ENCODE measurements at places on chromosomes 2 and 18. TPM values are rescaled to one million over a fixed set of nuclear protein-coding genes. Genes with fewer than 3 reads are reported as not detected.

PSMA8 gene
- not detected for total RNA-seq

ECEL1 gene
- total RNA-seq = not detected

DSG1 gene
- total RNA-seq = not detected

BOLA3 gene
- total RNA-seq = 310 TPM

CHRND gene
- not detected for total RNA-seq

RUFY4 gene
- total RNA-seq = not detected

PUM2 gene
- total RNA-seq = 46.7 TPM

CDH2 gene
- 18.7 TPM for total RNA-seq

GALNT13 gene
- total RNA-seq = not detected

G6PC2 gene
- not detected for total RNA-seq

GPR39 gene
- total RNA-seq = 16.0 TPM

MBD5 gene
- total RNA-seq = 173 TPM

ABCB11 gene
- total RNA-seq = 0.18 TPM

DNA sequence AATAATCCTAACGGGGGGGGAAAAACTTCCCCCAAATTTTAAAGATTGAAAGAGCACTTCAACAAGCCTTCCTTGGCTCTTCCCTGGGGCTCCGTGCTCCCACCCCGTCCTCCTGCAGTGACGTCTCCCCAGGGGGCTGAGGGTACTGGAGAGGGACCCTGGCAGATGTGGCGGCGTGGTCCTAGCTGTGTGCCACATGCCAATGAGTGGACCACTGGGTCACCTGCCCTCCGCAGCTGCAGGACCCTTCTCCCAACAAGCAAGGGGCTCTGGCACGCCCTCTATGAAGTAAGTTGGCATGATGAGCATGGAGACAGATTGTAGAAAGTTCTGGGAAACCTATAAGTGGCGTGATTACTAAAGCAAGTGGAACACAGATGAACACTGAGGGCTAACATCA is 46.7 kb downstream of the PXDN start:
- H3K4me1 ChIP-seq = no peaks in the 10 kb centered on the region
- no peak overlapping the region for H3K27ac ChIP-seq
- no peaks in the 10 kb centered on the region for H3K27me3 ChIP-seq
- H3K4me3 ChIP-seq = no peak overlapping the region
- H3K36me3 ChIP-seq = no peaks in the 10 kb centered on the region

- H3K4me1 ChIP-seq = no peaks in the 10 kb centered on the region
- H3K27ac ChIP-seq = no peak overlapping the region
- DNase-seq = no peak
Observed at GRCh38 chr2:108364676-108365297, 13.0 kb upstream of the SULT1C4 start.

GRCh38 chr2:240455272-240455646 is 19.8 kb downstream of the GPC1 start:
- no peaks in the 10 kb centered on the region for H3K36me3 ChIP-seq
- peaks cover 50% of the 10 kb centered on the region for H3K27me3 ChIP-seq
- no peak overlapping the region for H3K27ac ChIP-seq

DNA sequence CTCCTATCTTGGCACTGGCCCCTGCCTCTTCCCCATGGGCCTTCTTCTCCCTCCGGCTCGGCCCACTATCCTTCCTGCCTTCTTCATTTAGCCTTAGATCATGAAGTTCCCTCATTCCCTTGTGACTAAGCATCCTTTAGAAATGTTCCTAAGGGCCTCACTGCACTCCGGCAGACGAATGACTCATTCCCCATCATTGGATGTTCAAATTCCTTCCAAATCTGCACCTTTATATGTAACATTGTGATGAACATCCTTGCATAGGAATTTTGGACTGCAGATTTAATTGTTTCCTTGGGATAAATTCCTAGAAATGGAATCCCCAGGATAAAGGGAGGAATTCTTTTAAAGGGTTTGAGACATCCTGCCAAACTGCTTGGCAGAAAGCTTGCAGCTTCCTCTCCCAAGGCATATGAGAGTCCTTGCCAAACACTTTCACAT is 19.0 kb downstream of the CRACDL start:
- no peaks in the 10 kb centered on the region for H3K36me3 ChIP-seq
- peaks cover 24% of the 10 kb centered on the region for H3K4me1 ChIP-seq
- DNase-seq = no peak
- no peak overlapping the region for H3K27ac ChIP-seq
- H3K4me3 ChIP-seq = no peak overlapping the region

DNA sequence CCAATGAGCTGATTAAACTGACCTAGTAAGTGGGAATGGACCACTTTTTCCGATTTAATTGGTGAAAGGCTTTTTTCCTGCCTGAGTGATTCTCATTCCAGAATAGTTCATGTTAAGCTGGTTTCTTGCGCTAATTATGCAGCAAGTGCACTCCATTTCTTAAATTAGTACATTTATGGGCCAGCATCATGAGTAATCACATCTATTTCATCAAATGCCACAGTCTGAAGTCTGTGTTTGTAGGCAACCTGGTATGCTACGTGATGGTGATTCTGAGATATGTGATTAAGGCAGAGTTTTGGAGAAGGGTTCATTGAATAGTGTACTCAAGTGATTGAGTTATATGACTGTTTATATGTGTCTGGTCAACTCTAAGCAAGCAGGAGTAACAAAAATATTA is 128.0 kb upstream of the BOD1L2 start:
- DNase-seq = no peak
- no peak overlapping the region for H3K4me3 ChIP-seq
- H3K36me3 ChIP-seq = peaks cover 20% of the 10 kb centered on the region
- no peaks in the 10 kb centered on the region for H3K27me3 ChIP-seq

DNA sequence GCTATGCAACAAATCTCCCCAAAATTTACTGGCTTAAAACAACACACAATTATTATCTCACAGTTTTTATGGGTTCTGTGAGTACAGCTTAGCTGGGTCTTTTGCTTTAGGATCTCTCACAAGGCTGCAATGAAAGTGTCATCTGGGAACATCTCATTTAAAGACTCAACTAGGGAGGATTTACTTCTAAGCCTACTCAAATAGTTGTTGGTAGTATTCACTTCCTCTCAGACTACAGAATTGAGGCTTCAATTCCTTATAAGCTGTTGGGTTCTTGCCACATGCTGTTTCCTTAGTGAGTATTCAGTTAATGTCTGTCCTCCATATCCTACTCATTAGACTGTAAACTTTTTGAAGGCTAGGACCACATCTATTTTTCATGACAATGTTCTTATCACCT is 72.3 kb downstream of the MDH1 start:
- H3K36me3 ChIP-seq = no peaks in the 10 kb centered on the region
- DNase-seq = no peak
- H3K27ac ChIP-seq = no peak overlapping the region
- H3K4me3 ChIP-seq = no peak overlapping the region

DNA sequence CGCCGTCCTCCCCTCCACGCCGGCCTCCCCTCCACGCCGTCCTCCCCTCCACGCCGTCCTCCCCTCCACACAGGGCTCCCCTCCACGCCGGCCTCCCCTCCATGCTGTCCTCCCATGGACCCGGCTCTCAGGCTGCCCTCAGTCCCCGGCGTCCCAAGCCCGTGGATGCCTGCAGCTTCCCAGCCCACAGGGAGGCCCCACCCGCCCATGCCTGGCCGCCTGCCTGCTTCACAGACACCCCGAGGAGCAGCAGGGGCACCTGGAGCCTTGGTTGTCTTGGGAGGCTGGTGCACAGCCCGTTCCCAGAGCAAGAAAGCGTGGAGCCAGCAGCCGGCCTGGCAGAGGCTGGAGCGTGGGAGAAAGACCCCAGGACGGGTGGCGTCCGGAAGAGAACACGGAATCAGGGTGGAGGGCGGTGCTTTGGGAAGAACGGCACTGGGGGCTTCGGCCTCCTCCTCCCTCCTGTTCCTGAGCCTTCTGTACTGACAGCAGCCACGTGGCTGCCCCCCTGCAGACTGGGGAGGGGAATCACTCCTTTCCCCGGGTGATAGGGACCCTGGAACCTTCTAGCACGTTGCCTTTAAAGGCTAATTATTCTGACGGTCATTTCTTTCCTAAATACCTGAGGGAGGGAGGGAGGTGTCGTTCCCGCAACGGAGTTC is 26.2 kb upstream of the KCNG2 start:
- H3K4me3 ChIP-seq = no peak overlapping the region
- no peaks in the 10 kb centered on the region for H3K27me3 ChIP-seq
- H3K4me1 ChIP-seq = no peaks in the 10 kb centered on the region

DNA sequence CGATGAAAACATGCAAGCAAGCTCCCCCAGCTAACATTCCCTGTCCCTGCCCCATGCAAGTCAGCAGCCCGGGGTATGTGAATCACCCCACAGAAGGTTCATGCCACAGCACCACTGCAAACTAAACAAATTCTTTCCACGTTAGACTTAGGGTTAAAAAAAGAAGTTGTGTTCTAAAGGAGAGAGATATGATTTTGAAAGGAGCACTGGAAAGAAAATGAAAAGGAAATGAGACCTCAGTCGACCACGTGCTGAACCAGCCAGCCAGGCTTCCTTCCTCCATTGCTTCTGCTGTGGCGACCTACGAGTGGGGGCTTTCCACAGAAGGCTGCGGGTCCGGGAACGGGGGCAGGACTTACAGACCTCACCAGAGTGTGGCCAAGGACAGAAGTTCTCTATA is 52.0 kb downstream of the ARL4C start:
- peak overlapping the region; percentile 2 for H3K27ac ChIP-seq
- no peak for DNase-seq
- H3K27me3 ChIP-seq = no peaks in the 10 kb centered on the region
- no peaks in the 10 kb centered on the region for H3K4me1 ChIP-seq
- no peaks in the 10 kb centered on the region for H3K36me3 ChIP-seq
- no peak overlapping the region for H3K4me3 ChIP-seq

DNA sequence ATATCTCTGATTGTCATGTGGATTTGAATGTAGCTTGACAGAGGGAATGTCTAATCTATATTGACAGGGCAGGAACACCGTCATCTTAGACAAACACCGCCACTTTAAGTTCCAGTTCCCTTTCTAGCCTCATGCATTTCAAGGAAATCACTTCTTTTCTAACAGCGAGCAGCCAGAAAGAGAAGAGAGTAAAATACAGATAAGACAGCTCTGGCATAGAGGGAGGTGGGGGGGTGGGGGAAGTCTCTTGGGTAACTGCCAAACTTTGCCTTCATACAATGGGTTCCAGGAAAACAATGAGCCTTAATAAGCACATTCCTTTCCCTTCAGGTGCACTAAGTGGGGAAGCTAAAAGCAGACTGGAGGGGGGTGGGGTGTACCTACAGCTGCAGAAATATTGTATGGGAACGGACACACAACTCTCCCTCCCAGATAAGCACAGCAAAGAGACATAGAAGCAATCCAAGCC is 37.2 kb downstream of the CASP10 start:
- no peaks in the 10 kb centered on the region for H3K27me3 ChIP-seq
- peak; percentile 45 for DNase-seq
- H3K27ac ChIP-seq = peak overlapping the region; percentile 82
- H3K36me3 ChIP-seq = peaks cover 7% of the 10 kb centered on the region
- peaks cover 18% of the 10 kb centered on the region for H3K4me1 ChIP-seq
- no peak overlapping the region for H3K4me3 ChIP-seq

DNA sequence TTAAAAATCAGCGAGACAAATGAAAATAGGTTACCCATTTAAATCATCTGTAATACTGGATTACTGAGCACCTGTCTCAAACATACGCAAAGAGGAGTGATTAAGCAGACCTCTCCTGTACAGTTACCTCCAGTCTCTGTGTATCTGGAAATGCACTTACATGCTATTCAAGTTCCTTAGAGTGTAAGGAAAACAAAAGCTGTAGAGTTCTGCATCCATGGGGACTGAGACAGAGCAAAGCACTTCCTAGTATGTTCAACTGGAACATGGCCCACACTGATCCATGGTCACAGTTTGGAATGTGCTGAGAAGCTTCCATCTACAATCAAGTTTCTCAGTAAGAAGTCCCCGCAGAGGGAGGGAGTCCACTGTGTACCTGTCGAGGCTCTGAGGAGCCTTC is 63.9 kb downstream of the PPP4R1 start:
- no peak for DNase-seq
- no peak overlapping the region for H3K4me3 ChIP-seq
- peaks cover 15% of the 10 kb centered on the region for H3K4me1 ChIP-seq
- peaks cover 100% of the 10 kb centered on the region for H3K36me3 ChIP-seq
- H3K27ac ChIP-seq = no peak overlapping the region

DNA sequence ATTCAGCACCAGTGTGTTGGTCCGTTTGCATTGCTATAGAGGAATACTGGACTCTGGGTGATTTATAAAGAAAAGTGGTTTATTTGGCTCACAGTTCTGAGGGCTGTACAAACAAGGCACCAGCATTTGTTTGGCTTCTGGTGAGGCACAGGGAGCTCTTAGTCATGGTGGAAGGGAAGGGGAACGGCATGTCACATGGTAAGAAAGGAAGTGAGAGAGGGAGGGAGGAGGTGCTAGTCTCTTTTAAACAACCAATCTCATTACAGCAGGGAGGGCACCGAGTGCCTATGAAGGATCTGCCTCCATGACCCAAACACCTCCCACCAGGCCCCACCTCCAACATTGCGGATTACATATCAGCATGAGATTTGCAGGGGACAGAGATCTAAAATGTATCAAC is 143.9 kb upstream of the DLX2 start:
- H3K36me3 ChIP-seq = no peaks in the 10 kb centered on the region
- no peak overlapping the region for H3K27ac ChIP-seq
- no peaks in the 10 kb centered on the region for H3K27me3 ChIP-seq
- H3K4me3 ChIP-seq = no peak overlapping the region
- H3K4me1 ChIP-seq = no peaks in the 10 kb centered on the region

- no peaks in the 10 kb centered on the region for H3K4me1 ChIP-seq
- DNase-seq = no peak
- H3K27me3 ChIP-seq = no peaks in the 10 kb centered on the region
- no peaks in the 10 kb centered on the region for H3K36me3 ChIP-seq
- no peak overlapping the region for H3K27ac ChIP-seq
Observed at GRCh38 chr2:207176247-207176646, 10.5 kb upstream of the KLF7 start.

DNA sequence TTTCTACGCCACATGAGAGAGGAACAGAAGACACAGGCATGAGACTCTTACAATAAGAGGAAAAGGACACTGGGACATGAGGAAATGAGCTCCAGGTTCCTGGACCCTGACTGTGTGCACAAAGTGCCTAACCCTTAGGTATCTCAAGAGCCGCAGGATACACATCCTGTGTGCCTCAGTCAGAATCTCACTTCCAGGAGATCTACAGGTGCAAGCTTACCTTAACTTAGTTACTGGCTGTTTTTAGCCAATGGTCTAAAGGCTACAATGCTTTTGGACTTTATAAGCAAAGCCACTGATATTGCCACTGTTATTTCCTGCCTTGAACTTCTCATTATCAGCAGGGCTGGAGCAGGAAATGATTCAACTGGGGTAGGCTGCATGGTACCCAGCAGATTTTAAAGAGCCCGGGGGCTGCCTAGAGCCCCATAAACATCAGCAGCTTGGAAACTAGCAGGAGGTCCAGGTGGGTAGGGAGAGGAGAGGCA is 254.4 kb downstream of the ZNF521 start:
- H3K4me3 ChIP-seq = no peak overlapping the region
- H3K27ac ChIP-seq = peak overlapping the region; percentile 13
- no peaks in the 10 kb centered on the region for H3K4me1 ChIP-seq
- no peak for DNase-seq

DNA sequence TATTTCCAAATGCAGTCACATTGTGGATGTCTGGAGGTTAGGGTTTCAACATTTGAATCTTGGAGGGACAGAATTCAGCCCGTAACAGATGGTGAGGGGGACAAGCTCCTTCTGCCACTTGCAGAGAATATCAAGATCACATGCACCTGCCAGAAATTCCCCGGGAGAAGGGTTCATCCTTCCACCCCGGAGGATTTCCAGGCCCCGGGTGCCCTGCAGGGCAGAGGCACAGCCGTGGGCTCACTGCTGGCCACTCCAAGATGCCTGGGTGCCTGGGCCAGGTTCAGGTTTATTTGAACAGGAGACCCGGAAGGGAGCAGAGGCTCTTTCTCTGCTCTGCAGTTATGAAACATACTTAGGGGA is 38.2 kb upstream of the MGAT4A start:
- DNase-seq = no peak
- H3K36me3 ChIP-seq = no peaks in the 10 kb centered on the region
- H3K4me3 ChIP-seq = no peak overlapping the region
- H3K4me1 ChIP-seq = peaks cover 31% of the 10 kb centered on the region
